Esophagus muscularis mucosa (tissue), 4 donors: ENCODE measurements at places on chromosomes 5 and 9. TPM values are rescaled to one million over a fixed set of nuclear protein-coding genes. Genes with fewer than 3 reads are reported as not detected.

GABRP gene
- total RNA-seq, result not detected

PTGS1 gene
- 91.4 TPM for total RNA-seq

GRCh38 chr5:174307656-174308271, 262.3 kb downstream of the NSG2 start:
- no peak overlapping the region for H3K4me3 ChIP-seq
- H3K27ac ChIP-seq, result no peak overlapping the region
- peaks cover 11% of the 10 kb centered on the region for H3K4me1 ChIP-seq
- H3K36me3 ChIP-seq, result no peaks in the 10 kb centered on the region
- DNase-seq, result no peak
- no peaks in the 10 kb centered on the region for H3K27me3 ChIP-seq

DNA sequence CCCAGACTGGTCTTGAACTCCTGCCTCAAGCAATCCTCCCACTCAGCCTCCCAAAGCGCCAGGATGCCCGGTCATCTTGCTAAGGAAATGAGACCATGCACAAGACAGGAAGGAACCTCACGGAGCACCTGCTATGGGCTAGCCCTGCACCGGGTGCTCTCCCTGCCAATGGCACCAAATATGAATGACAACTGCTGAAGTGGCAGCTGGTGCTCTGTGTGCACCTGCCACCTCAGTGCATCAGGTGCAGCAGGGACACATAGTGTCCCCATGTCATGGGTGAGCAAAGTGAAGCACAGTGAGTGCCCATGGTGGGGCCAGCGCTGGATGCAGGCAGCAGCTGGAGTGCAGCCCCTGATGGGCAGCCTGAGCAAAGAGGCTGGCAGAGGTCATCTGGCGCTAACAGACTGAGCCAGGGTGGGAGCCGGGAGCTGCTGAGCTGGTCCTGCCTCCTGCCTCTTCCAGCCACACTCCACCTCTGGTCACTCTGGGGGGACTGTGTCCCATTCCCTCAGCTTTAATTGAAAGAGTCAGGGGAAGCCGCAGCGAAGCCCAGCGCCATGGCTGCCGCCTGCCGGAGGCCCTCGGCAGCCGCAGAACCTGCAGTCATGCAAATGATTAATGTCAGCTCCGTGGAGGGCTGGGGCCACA, 46.4 kb downstream of the BARX1 start:
- H3K4me1 ChIP-seq, result peaks cover 23% of the 10 kb centered on the region
- DNase-seq, result no peak
- no peak overlapping the region for H3K4me3 ChIP-seq
- H3K27ac ChIP-seq, result no peak overlapping the region

DNA sequence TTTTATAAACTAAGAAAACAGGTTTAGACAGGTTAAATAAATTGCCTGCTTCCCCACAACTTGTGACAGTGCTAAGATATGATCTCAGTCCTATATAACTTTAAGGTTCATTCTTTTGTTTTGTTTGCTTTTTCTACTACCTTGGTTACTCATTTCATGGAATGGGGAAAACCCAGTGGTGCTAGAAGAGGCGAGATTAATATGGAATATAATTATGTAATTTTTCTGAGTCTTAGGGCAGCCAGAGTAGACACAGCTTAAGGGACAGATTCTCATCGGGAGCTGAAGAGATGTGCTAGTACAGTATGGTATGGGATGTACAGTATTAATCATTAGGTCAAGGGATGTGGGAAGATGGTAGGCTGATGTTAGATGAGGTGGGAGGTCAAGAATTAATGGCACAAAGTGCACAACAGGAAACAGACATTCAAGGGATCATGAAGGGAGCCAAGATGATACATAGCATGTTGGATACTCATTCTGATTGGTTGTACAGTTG, 6.2 kb downstream of the TRIM32 start:
- H3K27me3 ChIP-seq, result no peaks in the 10 kb centered on the region
- peaks cover 85% of the 10 kb centered on the region for H3K4me1 ChIP-seq
- H3K4me3 ChIP-seq, result no peak overlapping the region
- H3K27ac ChIP-seq, result no peak overlapping the region

- H3K27me3 ChIP-seq, result peaks cover 49% of the 10 kb centered on the region
- H3K4me3 ChIP-seq, result no peak overlapping the region
- no peaks in the 10 kb centered on the region for H3K36me3 ChIP-seq
These were observed 11.3 kb downstream of the MSX2 start for GRCh38 chr5:174735498-174736330.

DNA sequence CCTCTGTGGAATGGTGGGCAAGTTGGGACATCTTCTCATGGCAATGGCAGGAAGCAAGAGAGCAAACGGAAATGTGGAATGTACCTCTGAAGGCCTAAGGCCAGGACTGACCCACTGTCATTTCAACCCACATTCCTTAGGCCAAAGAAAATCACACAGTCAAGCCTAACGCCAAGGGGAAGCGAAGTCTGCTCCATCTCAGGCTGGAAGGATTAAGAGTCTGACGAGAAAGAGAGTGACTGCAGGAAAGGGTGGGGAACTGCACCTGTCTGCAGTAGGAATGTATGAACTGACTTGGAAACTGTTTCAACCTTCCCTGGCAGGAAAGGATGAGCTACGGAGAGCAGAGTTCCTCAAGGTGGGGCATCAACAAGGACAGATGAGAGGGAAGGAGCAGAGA, 90.2 kb upstream of the TAS2R1 start:
- H3K36me3 ChIP-seq, result no peaks in the 10 kb centered on the region
- no peak overlapping the region for H3K4me3 ChIP-seq
- H3K4me1 ChIP-seq, result no peaks in the 10 kb centered on the region

DNA sequence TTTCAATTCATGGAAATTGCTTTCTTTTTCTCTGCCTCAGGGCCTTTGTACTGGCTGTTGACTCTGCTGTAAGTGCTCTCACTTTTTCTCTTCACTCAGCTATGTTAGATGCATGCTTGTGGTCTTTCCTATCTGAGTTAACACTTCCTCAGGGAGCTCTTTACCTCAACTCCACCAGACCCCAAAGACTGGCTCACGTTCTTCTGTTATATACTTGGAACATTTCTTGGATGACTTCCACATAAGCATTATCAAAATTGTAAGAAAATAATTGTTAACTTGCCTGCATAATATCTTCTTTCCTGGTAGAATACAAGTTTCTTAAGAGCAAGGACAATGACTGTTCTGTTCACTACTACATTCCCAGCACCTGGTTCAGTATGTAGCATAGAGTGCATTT, 455.9 kb downstream of the EBF1 start:
- DNase-seq, result no peak
- H3K4me1 ChIP-seq, result no peaks in the 10 kb centered on the region
- H3K36me3 ChIP-seq, result no peaks in the 10 kb centered on the region
- H3K27ac ChIP-seq, result no peak overlapping the region
- no peaks in the 10 kb centered on the region for H3K27me3 ChIP-seq
- H3K4me3 ChIP-seq, result no peak overlapping the region
